GM10248 (cell line): ENCODE measurements at places on chromosomes 5 and 9.

DNA sequence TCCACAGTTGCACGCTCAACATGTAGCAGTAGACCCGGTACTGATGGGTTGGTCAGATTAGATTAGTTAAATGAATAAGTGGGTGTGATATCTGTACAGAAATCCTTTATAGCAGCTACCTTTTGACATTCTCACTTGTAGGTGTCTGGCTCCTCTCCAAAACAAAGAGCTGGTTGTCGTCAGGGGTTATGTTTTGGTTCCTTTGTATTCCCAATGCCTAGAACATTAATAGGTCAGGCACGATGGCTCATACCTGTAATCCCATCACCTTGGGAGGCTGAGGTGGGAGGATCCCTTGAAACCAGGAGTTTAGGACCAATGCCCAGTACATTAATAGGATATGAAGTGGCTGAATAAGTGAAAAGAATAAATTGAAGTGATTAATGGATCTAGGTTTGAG lies 182.1 kb downstream of the SNCAIP start:
- no peak for DNase-seq

DNA sequence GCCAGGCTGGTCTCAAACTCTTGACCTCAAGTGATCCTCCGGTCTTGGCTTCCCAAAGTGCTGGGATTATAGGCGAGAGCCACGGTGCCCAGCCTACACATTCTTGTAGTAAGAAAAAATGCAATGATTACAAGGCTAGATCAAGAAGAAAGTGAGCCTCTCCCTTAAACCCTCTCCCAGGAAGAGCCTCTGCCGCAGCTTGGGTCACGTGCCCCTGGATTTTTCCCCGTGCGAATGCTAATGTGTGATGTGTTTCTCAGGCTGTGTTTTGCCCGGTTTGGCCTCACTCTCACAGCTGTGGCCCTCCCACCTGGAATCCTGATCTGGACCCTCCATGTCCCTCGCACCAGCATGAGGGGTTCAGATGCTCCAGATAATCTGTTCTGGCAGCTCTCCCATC lies 6.9 kb downstream of the PLPP7 start:
- no peak for DNase-seq

- no peak for DNase-seq
Measured at GRCh38 chr5:170220191-170220590, 12.6 kb upstream of the C5orf58 start.

- DNase-seq = no peak
Measured at GRCh38 chr5:178560911-178561310, 29.3 kb downstream of the COL23A1 start.

DNA sequence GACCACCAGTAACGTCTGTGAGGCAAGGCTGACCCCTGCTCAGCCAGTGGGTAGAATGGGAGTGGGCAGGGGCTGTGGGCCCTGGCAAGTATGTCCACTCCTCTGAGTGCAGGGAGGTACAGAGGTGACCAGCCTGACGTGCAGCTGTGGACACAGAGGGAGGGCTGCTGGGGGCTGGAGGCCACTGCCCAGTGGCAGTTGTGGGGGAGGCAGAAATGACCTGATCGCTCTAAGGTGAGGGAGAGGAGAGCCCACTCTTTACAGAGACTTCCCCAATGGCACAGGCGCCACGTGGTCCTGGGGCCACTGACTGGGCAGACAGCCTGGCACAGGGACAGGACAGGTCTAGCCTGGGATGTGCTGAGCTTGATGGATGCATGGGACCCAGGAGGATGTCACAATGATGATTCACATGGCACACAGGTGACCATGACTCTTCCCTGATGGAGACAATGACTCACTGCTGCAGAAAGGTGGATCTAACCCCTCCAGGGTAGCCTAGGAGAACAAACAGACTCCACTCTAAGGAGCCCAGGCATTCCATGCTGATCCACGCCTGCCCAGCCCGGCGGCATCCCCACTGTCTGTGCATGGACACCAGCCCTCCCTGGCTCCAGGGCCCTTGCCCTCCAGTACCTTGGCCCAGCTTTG lies 7.7 kb downstream of the LPCAT1 start:
- no peak for DNase-seq

- DNase-seq = no peak
Measured at GRCh38 chr5:76526950-76527583, 96.1 kb downstream of the F2RL2 start.

DNA sequence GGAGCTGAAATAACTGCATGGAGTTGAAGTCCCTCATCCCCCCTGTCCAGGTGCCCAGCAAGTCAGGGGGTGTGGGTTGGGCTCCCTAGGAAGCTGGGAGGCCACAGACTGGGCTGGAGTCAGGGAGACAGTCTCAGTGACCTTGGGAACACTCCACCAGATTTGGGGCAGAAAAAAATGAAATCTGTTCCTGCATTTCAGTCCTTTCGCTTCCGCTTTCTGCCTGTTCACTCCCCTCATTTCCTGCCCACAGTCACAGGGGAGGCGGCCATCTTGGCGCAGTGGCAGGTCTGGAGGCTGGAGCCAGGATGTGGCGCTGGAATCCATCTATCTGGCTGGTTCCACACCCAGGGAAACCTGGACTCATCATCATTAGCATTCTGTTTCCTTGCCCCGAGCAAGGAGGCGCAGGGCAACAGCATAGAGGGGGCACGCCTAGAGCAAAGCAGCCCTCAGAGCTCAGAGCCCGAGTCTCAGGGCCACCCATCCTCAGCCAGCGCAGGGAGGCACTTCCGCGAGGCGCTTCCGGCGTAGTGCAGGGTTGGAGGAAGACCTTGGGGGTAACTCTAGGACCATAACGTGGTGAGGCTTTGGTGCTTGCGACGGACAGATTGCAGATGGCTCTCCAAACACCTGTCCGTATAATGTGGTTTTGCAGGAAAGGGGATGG lies 86.2 kb upstream of the HSPA9 start:
- DNase-seq = no peak

DNA sequence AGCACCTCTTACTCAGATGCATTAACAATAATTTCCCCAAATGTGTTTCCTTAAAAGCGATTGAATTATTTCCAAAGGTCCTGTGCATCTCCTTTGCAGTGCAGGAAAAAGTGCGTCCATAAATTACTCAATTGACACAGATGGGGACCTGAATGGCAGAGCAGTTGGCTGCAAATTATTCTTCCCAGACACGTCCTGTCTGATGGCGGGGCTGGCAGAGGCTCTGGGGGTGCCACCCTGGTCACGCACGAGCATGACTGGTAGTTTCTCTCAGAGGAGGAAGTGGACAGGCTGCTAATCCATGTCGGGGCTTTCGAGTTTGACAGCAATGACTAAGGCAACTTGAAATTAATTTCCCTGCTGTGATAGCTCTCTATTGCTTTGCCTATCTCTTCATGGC lies 264.8 kb upstream of the BRINP1 start:
- no peak for DNase-seq

DNA sequence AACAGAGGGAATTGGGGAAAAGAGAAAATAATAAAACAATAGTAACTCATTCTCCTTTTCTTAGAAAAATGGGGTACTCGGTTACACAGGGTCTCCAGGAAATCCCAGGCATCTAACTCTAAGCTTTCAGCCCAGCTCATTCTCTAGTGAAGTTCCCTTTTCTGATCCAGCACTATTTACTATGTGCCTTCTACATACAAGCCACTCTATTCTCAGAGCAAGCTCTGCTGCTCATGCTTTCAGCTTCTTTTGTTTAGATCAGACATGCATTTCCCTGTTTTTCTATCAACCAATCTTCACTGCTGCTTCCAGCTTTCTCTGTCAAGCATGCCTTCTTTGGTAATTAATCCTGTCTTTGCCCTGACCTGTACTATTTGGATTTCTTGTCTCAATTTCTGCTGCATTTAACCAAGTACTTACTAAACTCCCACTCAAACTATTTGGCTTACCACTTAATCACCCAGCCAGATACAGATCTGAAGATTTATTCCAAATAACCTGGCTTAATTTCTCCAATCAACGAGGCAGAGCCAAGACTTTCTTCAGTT lies 25.3 kb downstream of the OSMR start:
- no peak for DNase-seq
